ENCODE measurements at places on chromosomes 7 and 10. TPM values are rescaled to one million over a fixed set of nuclear protein-coding genes. Genes with fewer than 3 reads are reported as not detected.

DNA sequence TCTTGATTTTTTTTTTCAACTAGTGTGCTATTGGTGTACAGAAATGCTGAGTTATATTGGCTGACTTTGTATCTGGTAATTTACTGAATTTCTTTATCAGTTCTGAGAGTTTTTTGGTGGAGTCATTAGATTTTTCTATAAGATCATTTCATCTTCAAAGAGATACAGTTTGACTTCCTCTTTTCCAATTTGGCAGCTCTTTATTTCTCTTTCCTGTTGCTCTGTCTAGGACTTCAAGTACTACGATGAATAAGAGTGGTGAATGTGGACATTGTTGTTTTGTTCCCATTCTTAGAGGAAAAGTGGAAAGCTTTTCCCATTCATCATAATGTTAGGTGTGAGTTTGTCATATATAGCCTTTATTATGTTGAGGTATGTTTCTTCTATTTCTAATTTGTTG is 50.2 kb downstream of the LOXL4 start:
- no peak for DNase-seq

- no peak for DNase-seq
Observed at GRCh38 chr7:23247046-23247602, 549 bp downstream of the GPNMB start.

DNA sequence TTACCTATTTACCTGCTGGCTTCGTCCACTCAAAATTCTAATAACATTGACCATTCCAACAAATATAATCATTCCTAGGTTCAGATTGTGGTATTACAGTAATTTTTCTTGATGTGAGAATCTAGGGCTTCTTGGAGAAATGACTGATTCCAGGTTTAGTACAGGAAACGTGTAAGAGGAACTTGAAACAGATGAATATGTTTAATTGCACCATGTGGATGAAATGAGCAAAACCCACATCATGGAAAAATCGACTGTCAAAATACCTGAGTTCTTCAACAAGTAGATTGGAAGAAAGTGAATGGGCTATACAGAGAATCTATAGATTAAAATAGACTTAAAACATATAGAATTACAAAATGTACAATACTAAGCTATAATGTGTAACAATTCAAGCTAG is 24.9 kb upstream of the OR9A4 start:
- DNase-seq = no peak

DNA sequence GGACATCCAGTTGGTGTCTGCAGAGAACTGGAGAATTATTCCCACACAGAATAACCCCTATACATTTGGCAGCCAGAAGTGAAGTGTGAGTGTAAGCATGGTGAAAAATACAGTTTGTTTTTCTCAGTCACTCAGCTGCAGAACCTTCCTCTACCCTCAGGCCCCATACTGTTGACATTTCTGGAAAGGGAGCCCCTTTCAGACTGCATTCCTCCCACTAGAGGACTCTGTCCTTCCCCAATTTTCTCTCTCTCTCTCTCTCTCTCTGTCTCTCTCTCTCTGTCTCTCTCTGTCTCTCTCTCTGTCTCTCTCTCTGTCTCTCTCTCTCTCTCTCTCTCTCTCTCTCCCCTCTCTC is 86.8 kb upstream of the STEAP1B start:
- no peak for DNase-seq

GRCh38 chr10:132492323-132493025 is 45.1 kb upstream of the INPP5A start:
- DNase-seq = no peak

GRCh38 chr10:20714979-20715378 is 182.1 kb downstream of the NEBL start:
- no peak for DNase-seq

- no peak for DNase-seq
Observed at GRCh38 chr7:107446531-107446930, 23.3 kb upstream of the GPR22 start.

DNA sequence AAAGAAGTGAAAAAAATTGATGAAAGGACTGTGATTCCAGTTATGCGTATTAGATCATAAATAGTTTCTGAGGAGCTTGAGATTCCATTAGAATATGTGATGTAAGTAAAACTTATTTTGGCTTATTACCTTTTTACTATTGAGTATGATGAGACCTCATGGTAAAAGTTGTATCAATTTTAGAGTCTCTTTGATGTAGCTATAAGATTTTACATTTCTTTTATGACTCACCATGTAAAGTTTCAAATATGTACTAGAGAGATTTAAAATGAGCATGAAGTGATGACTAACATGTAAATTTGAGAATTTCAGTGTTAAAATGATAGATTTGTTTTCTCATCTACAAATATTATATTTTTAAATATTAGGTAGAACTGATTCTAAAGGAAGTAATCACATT is 276.5 kb downstream of the OTUD1 start:
- no peak for DNase-seq

ADRB1 gene
- not detected for total RNA-seq

MPP7 gene
- total RNA-seq = 13.2 TPM

SPACDR gene
- total RNA-seq = 9.9 TPM

IL15RA gene
- total RNA-seq = 6.6 TPM

SVOPL gene
- total RNA-seq = not detected

Data from activated naive CD4-positive, alpha-beta T cell treated with anti-CD3 and anti-CD28 coated beads, Interleukin-2, amount 50 U/mL, for 72 hours (primary cell).